AML-193 (cell line): ENCODE measurements at places on chromosomes 5 and 9.

DNA sequence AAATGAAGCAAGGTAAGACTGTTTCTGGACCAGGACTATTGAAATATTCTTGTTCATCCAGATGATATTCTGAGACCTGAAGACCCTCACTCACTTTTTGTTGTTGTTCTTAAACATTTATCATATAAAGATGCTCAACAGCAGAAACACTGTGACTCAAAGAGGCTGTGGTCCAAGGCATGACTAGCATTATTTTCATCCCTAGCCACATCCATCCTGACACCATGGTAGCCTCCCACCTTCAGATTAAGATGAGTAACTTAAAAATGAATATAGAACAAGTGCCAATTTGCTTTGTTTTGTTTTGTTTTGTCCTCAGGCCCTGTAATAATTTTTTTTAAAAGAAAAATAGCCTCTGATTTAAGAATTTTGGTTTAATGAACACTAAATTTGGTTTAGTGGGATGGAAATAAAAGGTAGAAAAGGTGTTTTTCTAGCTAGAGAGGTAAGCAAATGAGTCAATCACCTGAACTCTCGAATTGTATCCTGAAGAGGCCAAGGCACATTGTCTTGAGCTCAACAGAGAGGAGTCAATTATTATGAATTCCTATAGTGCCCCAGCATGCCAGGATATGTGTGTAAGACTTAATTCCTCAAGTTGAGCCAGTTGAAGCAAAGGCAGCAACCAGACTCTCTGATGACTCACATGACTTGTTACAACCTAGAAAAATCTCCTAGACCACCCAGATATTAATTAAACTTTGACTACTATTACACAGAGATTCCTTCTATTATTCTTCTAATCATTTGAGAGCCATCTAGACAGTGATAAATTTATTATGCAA lies 380.1 kb upstream of the TUSC1 start:
- DNase-seq: no peak

DNA sequence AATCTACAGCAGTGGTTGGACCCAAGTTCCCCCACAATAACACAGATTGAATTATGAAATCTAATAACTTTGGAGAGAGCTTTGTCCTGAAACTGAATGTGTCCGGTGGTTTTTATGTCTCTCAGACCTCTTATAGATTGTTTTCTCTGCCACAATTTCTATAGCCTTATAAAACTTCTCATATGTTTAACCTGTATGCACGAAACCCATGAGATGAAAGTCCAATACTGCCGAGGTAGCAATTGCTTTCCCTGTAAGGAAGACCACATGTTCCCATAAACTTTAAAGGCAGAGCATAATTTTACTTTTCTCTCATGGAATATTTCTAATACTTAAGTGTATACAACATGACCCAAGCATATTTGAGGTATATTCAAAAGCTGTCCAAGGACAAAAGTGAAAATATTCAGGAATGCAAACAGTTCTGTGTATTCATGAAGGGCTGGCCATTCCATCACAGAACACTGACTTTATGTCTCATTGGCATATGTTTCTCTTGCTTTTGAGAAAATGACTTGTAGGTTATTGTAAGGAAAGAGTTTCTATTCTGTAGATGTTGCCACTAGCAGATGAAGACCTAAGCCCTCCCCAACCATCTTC lies 94.4 kb upstream of the TLE4 start:
- no peak for DNase-seq

GRCh38 chr5:134610725-134611124 lies 21.9 kb downstream of the SAR1B start:
- DNase-seq: no peak

- peak; percentile 1 for DNase-seq
Measured at GRCh38 chr9:38227061-38227540, 158.1 kb upstream of the SHB start.

GRCh38 chr9:78775696-78776295 lies 478.9 kb downstream of the PSAT1 start:
- DNase-seq: no peak

GRCh38 chr9:136346927-136347465 lies 16.5 kb downstream of the DNLZ start:
- DNase-seq: no peak

GRCh38 chr5:173205916-173206315 lies 29.1 kb downstream of the NKX2-5 start:
- DNase-seq: no peak

DNA sequence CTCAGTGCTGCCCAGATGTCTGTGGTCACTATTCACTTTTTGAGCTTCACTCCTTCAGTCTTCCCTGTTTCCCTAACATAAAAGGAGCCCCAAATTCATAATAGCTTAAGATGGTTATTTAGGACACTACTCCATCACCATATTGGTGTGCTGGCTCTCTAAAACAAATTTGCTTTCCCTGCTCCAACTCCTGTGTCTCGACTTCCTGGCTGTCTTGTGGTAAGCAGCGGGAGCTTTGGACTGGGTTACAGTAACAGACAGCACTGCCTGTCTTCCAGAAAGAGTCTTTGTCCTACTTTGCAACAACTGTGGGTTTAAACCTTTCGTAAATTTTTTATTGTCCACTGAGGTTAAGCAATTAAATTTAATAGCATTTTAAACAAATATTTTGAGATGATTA lies 389.4 kb downstream of the CDH9 start:
- DNase-seq: no peak

DNA sequence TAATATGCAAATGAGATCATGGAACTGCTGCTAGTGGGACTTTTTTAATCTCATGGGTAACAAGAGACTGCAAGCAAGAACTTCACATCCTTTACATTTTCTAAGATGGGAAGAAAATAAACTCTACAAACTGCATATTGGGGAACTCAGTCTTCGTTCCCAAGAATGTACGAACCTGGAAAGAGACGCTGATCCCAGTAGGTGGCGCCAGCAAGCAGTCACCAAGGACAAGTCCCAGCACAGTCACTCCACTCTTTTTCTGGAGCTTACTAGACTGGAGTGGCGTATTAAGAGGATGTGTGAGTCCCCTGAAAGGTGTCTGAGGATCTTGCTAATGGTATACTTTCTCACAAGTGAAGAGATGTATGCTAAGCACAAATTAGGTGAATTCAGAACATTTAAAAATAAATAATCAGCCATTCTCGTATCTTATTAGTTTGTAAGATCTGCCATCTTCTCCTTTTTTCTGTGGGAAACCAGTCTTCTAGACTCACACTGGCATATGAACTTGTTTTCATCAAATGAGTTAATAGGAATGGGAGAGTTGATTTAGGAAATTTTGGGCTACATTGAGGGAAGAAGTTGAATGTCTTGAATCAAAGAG lies 16.0 kb upstream of the PUM3 start:
- peak; percentile 42 for DNase-seq

DNA sequence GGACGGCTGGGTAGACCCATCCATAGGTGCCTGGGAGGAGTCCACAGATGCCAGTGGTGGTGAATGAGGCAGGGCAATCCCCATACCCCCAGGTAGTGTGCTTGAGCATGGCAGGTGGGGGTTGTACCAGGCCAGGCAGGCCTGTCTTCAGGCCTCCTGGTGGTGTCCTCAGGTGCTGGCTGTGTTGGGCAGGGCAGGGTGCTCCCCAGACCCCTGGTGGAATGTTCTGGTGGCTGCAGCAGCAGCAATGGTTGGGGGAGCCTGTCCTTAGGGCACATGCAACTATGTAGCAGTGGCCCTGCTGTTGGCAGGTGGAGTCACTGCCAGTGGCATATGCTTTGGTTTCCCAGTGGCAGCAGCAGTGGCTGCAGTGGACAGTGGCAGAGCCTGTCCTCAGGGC lies 10.0 kb downstream of the ALG2 start:
- DNase-seq: no peak

DNA sequence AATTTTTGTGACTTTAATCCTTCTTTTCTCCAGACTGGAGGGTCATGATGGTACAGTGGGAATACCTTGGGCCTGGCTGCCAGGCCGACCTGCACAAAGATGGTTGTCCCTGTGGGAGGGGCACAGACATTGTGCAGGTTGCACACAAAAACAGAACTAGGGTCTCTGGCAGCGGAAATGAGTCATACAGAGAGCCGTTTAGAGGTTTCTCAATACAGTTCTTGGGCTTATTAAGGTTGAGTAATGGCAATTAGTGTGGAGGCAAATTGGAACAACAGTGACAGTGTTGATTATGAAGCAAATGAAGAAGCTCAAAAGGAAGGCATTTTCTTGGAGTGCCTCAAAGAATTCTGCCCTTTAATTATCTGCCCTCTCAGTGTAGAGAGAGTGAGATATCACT lies 173.6 kb downstream of the TENT4A start:
- DNase-seq: peak; percentile 10

DNA sequence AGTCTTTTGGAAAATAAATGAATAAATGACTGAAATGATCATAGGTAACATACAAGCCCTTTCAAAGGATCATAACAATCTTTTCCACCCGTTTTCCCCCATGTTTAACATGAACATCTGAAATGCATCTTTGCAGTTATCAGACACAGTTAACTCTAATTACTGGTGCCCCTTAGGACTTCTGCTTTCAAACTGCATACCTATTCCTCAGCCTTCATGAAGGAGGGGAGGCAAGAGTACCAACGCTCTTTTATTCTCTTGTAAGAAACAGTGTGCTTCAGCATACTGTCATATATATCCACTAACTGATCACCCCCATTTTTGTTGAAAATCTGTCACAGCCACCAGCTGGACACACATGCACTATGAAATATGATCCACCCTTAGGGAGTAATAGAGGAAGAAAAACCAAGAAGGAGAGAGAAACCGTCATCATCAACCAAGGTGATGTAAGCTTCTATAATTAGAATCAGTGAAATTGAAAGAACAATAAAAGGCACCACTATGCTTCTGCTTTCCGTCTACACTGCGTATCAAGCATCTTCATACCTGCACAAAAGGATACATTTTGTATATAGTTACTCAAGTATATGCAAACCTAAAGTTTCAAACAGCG lies 98.7 kb downstream of the RAPGEF6 start:
- DNase-seq: no peak

DNA sequence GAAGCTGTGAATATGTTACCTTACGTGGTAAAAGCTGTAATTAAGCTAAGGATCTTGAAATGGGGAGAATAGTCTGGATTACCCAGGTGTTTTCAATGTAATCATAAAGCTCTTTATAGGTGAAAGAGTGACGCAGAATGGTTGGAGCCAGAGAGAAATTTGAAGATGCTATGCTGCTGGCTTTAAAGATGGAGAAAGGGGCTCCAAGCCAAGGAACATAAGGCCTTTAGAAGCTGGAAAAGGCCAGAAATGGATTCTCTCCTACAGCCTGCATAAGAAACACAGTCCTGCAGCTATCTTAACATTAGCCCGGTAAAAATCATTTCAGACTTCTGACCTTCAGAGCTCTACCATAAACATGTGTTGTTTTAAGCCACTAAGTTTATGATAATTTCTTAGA lies 243.3 kb upstream of the VLDLR start:
- no peak for DNase-seq
